Amniotic stem cell (primary cell): ENCODE measurements at places on chromosomes 11 and 22.

DNA sequence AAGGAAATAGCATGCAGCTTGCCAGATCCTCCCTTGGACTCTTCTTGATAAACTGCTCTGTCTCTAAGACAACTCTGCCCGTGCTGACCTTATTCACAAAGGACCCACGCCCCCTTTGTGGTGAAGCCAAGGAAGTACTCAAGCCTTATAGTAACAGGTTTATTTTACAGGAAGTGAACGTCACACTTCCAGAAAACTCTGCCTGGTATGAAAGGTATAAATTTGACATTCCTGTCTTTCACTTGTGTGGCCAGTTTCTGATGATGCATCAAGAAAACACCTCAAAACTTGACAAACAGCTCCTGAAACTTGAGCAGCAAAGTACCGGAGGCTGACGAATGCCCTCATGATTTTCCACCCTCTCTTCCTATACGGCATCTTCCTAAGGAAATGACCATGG is 12.5 kb upstream of the PELI3 start:
- no peak for DNase-seq

DNA sequence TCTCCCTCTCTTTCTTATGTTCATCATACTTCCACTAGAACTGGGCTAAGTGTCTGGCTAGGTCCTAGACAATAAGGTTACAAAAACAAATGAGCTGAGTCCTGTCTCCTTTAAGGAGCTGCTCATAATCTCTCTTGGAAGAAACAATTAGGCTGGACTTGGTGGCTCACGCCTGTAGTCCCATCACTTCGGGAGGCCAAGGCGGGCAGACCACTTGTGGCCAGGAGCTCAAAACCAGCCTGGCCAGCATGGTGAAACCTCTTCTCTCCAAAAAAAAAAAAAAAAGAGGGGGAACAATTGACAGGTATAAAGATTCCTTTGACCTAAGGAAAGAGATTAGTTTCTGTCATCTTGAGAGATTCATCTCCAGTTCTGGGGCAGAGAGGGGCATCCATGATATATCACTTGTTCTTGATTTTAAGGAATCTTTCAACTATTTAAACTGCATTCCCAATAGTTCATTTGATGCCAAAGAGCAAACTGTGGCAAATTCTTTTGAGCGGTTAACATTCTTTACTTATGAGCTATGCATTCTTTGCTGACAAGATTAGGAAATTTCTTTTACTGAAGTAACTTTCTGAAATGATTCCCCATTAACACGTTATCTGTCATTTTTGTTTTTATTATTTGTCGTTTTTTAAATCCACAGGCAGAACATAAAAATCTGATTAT is 125.5 kb downstream of the C11orf87 start:
- DNase-seq = no peak

- no peak for DNase-seq
These were observed 7.2 kb upstream of the CCDC83 start for GRCh38 chr11:85848006-85848405.

GRCh38 chr22:44934454-44934735 is 75.4 kb downstream of the PHF21B start:
- no peak for DNase-seq

- no peak for DNase-seq
These were observed 16.7 kb downstream of the PAFAH1B2 start for GRCh38 chr11:117160826-117161225.

GRCh38 chr22:34951212-34951611 is 114.7 kb upstream of the ISX start:
- no peak for DNase-seq

- DNase-seq = no peak
These were observed 28.2 kb downstream of the MYH9 start for GRCh38 chr22:36359470-36359996.

GRCh38 chr11:23846902-23847422 is 649.9 kb upstream of the LUZP2 start:
- DNase-seq = no peak

DNA sequence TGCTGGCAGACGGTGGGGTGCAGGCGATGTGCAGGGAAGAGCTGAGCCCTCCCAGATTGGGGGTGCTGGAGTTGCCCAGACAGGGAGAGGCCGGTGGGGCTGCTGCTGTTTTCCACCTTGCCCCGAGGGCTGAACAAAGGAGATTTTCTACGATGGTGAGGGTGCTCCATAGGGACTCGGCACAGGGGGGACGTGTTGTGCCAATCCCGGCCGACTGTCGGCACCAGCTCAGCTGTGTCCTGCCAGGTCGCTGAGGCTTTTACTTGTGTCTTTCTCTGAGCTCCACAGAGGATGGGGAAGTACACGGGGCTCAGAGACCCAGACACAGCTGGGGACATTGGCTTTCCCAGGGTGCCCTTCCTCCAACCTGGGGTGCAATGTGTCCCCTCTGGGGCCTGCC is 816.8 kb downstream of the BRD1 start:
- DNase-seq = no peak
